ENCODE measurements at places on chromosomes 6 and 20.

DNA sequence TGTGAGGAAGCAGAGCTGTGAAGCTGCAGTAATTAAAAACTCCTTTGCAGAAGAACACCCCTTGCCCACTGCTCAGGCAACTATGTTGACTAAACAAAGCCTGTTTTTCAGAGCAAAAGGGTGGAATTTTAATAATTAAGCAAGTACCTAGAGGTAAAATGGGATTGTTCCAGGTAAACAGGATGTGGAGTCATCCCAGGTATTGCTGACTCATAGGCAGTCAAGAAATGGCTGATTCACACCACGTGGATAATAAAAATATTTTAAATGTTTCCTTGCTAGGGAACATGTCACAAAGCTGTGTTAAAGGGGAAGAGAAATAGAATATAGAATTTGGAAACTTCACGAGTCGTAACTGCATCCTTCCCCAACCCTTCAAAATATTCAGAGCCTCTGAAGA, 491.8 kb downstream of the BTBD3 start:
- no peak for DNase-seq

DNA sequence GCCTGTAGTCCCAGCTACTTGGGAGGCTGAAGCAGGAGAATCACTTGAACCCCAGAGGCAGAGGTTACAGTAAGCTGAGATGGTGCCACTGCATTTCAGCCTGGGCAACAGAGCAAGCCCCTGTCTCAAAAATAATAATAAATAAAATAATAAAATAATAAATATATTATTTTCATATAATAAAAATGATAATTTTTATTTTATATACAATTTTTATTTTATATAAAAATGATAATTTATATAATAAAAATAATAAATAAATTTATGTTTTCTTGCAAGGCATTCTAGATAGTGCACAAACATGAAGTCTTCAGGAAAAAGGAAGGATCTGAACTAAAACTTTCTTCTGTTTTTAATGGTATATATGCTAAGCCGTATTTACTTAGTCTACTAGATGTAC, 12.6 kb upstream of the SGK1 start:
- DNase-seq, result no peak

DNA sequence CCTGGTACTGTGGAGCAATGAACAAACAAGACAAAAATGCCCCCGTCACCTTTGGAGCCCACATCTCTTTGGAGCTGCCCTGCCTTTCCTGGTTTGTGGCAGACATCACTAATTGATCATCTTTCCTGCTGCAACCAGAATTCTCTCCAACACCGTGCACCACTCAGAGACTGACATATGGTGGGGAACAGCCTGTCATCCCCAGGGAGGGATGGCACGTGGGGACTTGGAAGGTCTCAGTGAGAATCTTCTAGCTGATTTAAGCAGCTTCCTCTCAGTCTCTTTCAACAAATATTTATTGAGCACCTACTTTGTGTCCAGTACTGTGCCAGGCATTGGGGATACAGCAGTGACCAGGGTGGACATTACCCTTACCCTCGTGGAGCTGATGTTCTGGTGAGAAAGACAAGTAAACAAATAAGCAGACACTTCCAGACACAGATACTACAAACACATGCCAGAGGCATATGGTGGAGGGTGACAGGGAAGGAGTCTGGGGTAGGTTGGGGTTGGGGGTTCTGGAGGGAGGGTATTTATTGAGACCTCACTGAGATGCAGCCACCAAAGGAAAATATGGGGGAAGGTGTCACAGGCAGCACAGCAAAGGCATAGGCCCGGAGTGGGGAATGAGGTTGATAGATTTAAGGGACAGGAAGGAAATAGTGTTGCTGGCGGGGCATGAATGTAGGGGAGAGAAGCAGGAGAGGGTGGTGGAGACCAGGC, 82.3 kb downstream of the CEBPB start:
- DNase-seq, result no peak

DNA sequence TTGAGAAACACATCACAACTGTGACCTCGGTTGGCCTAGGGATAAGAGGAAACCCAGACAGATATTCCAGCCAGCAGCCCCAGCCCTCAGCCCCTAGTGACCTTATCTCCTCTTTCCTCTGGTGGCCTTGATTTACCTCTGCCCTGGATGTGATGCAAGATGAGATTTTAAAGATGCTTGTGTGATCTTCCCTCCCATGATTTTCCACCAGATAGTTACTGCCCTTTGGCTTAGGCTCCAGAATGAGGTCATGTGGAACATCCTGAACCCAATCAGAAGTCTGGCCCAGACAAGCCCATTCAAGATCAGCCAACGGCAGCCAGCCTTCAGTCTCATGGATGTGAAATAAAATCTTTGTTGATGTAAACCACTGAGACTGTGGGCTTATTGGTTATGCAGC, 104.0 kb downstream of the BANF2 start:
- DNase-seq, result no peak
